Activated CD4-positive, alpha-beta T cell treated with anti-CD3 and anti-CD28 coated beads, Interleukin-2, amount 10 ng/mL, durations not matched to agents 24 days and 14 days (primary cell): ENCODE measurements at places on chromosomes 6 and 20. TPM values are rescaled to one million over a fixed set of nuclear protein-coding genes. Genes with fewer than 3 reads are reported as not detected.
A peak's percentile ranks its signal among the peaks of the same experiment; 100 is the strongest.

- no peaks in the 10 kb centered on the region for H3K4me1 ChIP-seq
- H3K27ac ChIP-seq, result no peak overlapping the region
- DNase-seq, result no peak
- no peaks in the 10 kb centered on the region for H3K27me3 ChIP-seq
Observed at GRCh38 chr20:63060057-63060991, 53.6 kb upstream of the BHLHE23 start.

GRCh38 chr20:7790189-7790588 lies 150.1 kb downstream of the HAO1 start:
- H3K4me1 ChIP-seq, result no peaks in the 10 kb centered on the region
- no peaks in the 10 kb centered on the region for H3K36me3 ChIP-seq
- H3K4me3 ChIP-seq, result no peak overlapping the region
- DNase-seq, result no peak
- no peak overlapping the region for H3K27ac ChIP-seq

- peaks cover 2% of the 10 kb centered on the region for H3K27me3 ChIP-seq
- no peak overlapping the region for H3K4me3 ChIP-seq
- DNase-seq, result no peak
- H3K36me3 ChIP-seq, result no peaks in the 10 kb centered on the region
- no peak overlapping the region for H3K27ac ChIP-seq
- H3K4me1 ChIP-seq, result no peaks in the 10 kb centered on the region
Observed at GRCh38 chr6:89208551-89208950, 8.6 kb downstream of the GABRR1 start.

- H3K4me3 ChIP-seq, result no peak overlapping the region
- H3K36me3 ChIP-seq, result no peaks in the 10 kb centered on the region
- H3K27me3 ChIP-seq, result no peaks in the 10 kb centered on the region
- H3K4me1 ChIP-seq, result no peaks in the 10 kb centered on the region
- H3K27ac ChIP-seq, result no peak overlapping the region
Observed at GRCh38 chr20:11350126-11351005, 567.3 kb upstream of the BTBD3 start.

DNA sequence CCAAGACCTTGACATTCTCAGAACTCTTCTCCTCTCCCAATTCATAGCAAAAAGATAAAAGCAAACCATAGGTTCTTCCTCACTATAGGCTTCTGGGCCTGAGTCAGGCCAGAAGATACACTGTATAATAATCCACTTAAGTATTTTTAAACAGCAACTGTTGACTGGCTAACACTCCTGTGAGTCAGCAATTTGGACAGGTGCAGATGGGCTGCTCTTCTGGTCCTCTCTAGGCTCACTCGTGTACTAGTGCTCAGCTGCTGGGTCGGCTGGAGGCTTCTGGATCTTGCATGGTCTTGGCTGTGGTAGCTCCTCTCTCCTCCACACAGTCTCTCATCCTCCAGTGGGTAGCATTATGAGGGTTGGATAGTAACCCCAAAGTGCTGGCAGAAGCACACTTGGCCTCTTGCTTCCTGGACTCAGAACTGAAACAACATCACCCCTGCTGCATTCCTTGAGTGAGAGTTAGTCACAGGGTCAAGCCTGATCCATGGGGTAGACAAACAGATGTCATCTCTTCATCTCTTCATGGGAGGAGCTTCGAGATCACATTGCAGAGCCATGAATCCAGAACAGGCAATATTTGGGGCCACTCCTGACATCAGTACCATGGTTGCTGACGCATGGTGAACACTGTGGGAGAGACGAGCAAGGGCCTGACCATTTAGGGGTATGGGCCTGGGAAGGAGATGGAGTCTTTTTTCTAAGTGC lies 86.9 kb downstream of the C6orf118 start:
- no peaks in the 10 kb centered on the region for H3K4me1 ChIP-seq
- H3K4me3 ChIP-seq, result no peak overlapping the region
- no peaks in the 10 kb centered on the region for H3K36me3 ChIP-seq
- DNase-seq, result no peak
- no peaks in the 10 kb centered on the region for H3K27me3 ChIP-seq

GRCh38 chr20:61203320-61203719 lies 48.7 kb upstream of the CDH4 start:
- no peak overlapping the region for H3K27ac ChIP-seq
- no peak for DNase-seq
- no peak overlapping the region for H3K4me3 ChIP-seq
- no peaks in the 10 kb centered on the region for H3K4me1 ChIP-seq
- no peaks in the 10 kb centered on the region for H3K36me3 ChIP-seq

- DNase-seq, result no peak
- no peak overlapping the region for H3K4me3 ChIP-seq
- peaks cover 54% of the 10 kb centered on the region for H3K4me1 ChIP-seq
- no peak overlapping the region for H3K27ac ChIP-seq
- no peaks in the 10 kb centered on the region for H3K27me3 ChIP-seq
Observed at GRCh38 chr6:16736856-16737775, 24.1 kb downstream of the ATXN1 start.

GRCh38 chr6:135439549-135439948 lies 58.0 kb downstream of the AHI1 start:
- peak; percentile 57 for DNase-seq
- peaks cover 31% of the 10 kb centered on the region for H3K36me3 ChIP-seq
- H3K4me1 ChIP-seq, result peaks cover 22% of the 10 kb centered on the region
- peak overlapping the region; percentile 69 for H3K4me3 ChIP-seq
- no peaks in the 10 kb centered on the region for H3K27me3 ChIP-seq

DNA sequence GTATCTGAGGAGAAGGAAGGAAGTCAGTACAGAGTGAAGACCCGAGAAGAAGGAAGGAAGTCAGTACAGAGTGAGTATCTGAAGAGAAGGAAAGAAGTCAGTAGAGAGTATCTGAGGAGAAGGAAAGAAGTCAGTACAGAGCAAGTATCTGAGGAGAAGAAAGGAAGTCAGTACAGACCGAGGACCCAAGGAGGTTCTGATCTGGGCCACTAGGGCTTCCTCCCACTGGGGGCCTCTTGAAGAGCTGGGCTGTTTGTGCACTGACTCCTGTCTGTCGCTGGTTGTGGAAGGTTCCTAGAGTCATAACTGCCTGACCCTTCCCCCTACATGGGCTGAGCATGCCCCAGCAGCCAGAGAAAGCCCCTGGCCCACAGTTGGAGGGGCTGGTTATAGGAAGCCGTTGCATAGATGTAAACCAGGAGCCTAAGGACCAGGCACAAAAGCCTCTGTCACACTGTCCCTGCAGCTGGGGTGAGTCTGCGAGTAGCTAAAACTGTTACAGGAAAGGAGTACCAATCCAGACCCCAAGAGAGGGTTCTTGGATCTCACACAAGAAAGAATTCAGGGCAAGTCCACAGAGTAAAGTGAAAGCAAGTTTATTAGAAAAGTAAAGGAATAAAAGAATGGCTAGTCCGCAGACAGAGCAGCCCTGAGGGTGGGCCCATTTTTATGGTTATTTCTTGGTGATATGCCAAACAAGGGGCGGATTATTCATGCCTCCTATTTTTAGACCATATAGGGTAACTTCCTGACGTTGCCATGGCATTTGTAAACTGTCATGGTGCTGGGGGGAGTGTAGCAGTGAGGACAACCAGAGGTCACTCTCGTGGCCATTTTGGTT lies 395.9 kb downstream of the PREX1 start:
- H3K4me3 ChIP-seq, result no peak overlapping the region
- no peak for DNase-seq
- no peaks in the 10 kb centered on the region for H3K4me1 ChIP-seq
- no peak overlapping the region for H3K27ac ChIP-seq

DNA sequence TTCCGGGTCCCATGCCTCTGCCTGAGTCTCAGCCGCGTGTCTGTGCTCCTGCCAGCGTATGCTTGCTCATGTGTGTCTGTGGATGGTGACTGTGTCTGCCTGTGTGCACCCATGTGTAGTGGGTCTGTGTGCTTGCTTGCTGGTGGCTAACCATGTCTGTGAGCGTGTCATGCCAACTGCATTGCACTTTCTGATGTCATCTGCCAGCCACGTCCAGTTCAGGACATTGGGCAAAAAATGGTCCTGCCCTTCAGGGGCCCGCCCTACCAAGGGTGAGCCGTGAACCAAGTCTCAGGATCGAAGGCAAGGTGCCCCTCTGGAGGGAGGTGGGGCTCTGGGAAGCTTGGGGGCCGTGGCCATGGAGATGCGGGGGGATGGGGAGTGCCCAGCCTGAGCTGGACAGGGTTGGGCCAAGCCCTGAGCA lies 9.4 kb upstream of the ZBTB46 start:
- H3K27me3 ChIP-seq, result peaks cover 30% of the 10 kb centered on the region
- peak overlapping the region; percentile 53 for H3K27ac ChIP-seq
- H3K4me1 ChIP-seq, result peaks cover 12% of the 10 kb centered on the region
- no peak overlapping the region for H3K4me3 ChIP-seq
- no peak for DNase-seq
- H3K36me3 ChIP-seq, result no peaks in the 10 kb centered on the region

DNA sequence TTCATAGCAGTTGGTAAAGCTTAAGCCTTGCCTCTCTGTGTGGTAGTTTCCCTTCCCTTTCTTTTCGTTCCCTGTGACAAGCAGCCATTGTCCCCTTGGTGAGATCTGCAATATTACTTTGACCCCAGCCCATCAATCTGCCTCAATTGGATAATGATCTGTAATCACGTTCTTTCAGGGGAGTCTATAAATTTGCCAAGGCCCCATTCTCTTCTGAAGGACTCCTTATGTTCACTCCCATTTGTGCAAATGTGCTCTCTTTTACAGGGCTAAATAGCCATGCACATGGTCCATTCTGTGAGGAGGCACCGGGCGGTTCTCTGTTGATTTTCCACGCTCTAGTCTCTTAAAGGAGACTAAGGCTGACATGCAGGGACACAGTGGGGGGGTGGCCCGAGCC lies 660.4 kb upstream of the SLC35B3 start:
- H3K4me1 ChIP-seq, result no peaks in the 10 kb centered on the region
- no peaks in the 10 kb centered on the region for H3K27me3 ChIP-seq

- no peak overlapping the region for H3K4me3 ChIP-seq
- DNase-seq, result no peak
- no peak overlapping the region for H3K27ac ChIP-seq
Observed at GRCh38 chr6:124694139-124694705, 268.0 kb upstream of the RNF217 start.

- no peak overlapping the region for H3K4me3 ChIP-seq
- H3K27ac ChIP-seq, result no peak overlapping the region
- H3K36me3 ChIP-seq, result no peaks in the 10 kb centered on the region
- DNase-seq, result no peak
Observed at GRCh38 chr6:13334953-13335352, 6.6 kb upstream of the TBC1D7 start.

DNA sequence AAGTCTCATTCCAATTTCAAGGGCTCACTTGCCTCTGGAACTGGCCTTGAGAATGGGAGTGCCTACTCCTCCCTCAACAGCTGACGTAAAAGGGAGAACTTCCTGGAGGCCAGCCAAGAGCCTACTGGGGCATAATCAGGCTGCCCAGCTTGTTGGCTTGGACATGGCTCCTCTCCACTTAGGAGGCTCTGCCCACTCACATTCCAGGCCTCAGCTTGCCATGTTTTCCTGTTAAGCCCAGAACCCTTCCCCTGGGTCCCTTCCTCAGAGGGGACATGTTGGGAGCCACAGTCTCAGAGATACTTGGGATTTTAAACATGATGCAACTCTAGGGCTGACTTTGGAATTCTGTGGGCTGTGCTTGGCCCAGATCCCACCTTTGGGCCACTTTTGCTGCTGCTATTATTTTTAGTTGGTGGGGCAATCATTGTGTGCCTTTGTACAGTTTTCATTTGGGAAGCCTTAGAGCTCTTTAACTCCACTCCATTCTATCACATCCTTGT lies 31.5 kb upstream of the ADTRP start:
- H3K27me3 ChIP-seq, result no peaks in the 10 kb centered on the region
- H3K36me3 ChIP-seq, result no peaks in the 10 kb centered on the region
- no peak overlapping the region for H3K27ac ChIP-seq
- H3K4me1 ChIP-seq, result peaks cover 22% of the 10 kb centered on the region
- DNase-seq, result no peak

- no peak overlapping the region for H3K27ac ChIP-seq
- no peaks in the 10 kb centered on the region for H3K36me3 ChIP-seq
- no peak for DNase-seq
- H3K4me3 ChIP-seq, result no peak overlapping the region
Observed at GRCh38 chr6:10174056-10174455, 240.8 kb downstream of the TFAP2A start.

GRCh38 chr6:106185615-106186014 lies 99.5 kb downstream of the PRDM1 start:
- H3K27ac ChIP-seq, result peak overlapping the region; percentile 88
- DNase-seq, result peak; percentile 53
- H3K36me3 ChIP-seq, result peaks cover 18% of the 10 kb centered on the region
- H3K27me3 ChIP-seq, result no peaks in the 10 kb centered on the region
- H3K4me1 ChIP-seq, result peaks cover 48% of the 10 kb centered on the region

DNA sequence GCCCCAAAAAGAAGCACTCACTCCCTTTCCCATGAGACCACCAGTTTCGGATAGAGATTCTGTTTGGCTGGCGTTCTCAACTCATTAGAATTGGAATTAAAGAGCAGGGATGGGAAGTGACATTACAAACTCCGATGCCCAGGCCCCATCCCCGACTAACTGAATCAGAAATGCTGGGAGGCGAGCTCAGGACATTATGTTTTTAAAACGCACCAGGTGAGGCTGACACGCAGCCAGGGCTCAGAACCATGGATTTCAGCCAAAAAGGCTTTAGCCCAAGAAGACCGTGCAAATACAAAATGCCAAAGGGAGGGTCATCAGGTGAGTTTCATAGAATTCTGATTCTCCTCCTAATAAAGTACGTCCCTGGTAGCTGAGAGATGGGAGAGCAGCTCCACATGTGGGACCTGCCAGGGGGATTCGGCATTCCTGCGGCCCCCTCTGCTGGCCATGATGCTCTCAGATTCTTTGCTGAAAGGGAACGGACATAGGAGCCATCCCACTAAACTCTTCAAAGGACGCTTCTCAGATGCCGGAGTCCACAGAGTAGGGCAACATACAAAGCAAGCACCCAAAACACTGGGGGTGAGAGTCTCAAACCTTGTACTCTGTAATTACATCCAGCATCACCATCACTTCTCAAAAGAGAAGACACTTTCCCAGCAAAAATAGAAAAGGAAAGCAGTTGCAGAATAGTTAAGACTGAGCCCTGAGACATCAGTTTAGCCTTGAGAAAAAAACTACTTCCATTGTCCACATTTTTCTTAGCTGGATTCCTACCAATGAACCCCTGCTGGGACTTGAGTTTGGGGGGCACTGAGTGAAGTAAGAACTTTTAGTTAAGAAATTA lies 205.2 kb downstream of the BMP7 start:
- DNase-seq, result no peak
- peaks cover 18% of the 10 kb centered on the region for H3K27me3 ChIP-seq
- no peak overlapping the region for H3K27ac ChIP-seq
- no peak overlapping the region for H3K4me3 ChIP-seq

GRCh38 chr6:141829566-141830360 lies 303.0 kb upstream of the GJE1 start:
- H3K4me1 ChIP-seq, result no peaks in the 10 kb centered on the region
- DNase-seq, result no peak
- H3K36me3 ChIP-seq, result no peaks in the 10 kb centered on the region
- no peak overlapping the region for H3K27ac ChIP-seq
- H3K4me3 ChIP-seq, result no peak overlapping the region

DNA sequence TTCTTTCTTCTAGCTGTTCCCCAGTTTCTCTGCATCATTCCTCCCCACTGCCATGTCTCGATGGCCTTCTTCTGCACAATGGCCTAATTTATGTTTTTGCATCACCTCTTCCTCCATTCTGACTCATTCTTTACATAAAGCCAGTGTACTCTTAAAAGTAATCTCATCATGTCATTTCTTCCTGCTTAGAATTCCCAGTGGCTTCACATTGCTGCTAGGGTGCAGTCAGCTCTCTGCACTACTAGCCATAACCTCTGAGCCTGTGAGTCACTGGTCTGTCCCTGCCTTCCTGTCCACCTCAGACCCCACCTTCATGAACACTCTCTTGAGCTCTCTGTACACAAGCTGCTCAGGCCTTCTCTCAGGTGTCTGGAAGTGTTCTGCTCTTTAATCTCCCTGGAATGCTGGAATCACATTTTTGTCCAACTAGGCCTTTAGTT lies 24.1 kb upstream of the TRIM27 start:
- peaks cover 35% of the 10 kb centered on the region for H3K4me1 ChIP-seq
- peaks cover 4% of the 10 kb centered on the region for H3K27me3 ChIP-seq
- DNase-seq, result no peak
- H3K27ac ChIP-seq, result no peak overlapping the region

FAM184A gene
- total RNA-seq, result 7.5 and 9.0 TPM in 2 replicates

CLIC5 gene
- total RNA-seq, result 1.1 and 2.0 TPM in 2 replicates
